ENCODE measurements at places on chromosomes 5 and 9. TPM values are rescaled to one million over a fixed set of nuclear protein-coding genes. Genes with fewer than 3 reads are reported as not detected.
A peak's percentile ranks its signal among the peaks of the same experiment; 100 is the strongest.

SPATA31C1 gene
- not detected for total RNA-seq

PCBD2 gene
- 22.2 TPM for total RNA-seq

FST gene
- 1.1 TPM for total RNA-seq

PCDHGB3 gene
- 0.28 TPM for total RNA-seq

GPX3 gene
- not detected for total RNA-seq

AKNA gene
- total RNA-seq = 204 TPM

CCDC152 gene
- 13.5 TPM for total RNA-seq

EQTN gene
- total RNA-seq = not detected

SLC6A3 gene
- total RNA-seq = not detected

CKMT2 gene
- not detected for total RNA-seq

NACC2 gene
- total RNA-seq = 8.4 TPM

MLANA gene
- not detected for total RNA-seq

CDO1 gene
- 0.42 TPM for total RNA-seq

RUSC2 gene
- total RNA-seq = 3.8 TPM

DNA sequence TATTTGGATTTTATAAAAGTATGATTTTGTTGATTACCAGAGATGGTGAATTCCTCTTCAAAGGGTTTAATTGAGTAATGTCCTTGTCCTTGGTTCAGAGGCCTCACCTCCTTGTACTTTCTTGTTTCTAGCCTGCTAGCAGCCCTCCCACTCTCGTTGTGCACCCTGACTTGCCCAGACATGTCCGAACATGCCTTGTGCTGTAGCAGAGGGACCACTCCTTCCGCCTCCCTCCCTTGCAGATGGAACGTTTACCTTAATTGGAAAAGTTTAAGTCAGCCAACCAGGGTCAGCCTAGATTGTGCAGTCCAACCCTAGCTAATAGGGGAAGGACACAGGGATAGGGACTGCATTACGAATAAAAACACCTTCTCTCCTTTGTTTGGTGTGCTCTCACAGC is 406.9 kb upstream of the NMUR2 start:
- H3K27me3 ChIP-seq = no peaks in the 10 kb centered on the region
- no peak overlapping the region for H3K4me3 ChIP-seq
- no peaks in the 10 kb centered on the region for H3K36me3 ChIP-seq
- H3K27ac ChIP-seq = no peak overlapping the region
- no peak for DNase-seq
- H3K4me1 ChIP-seq = no peaks in the 10 kb centered on the region

DNA sequence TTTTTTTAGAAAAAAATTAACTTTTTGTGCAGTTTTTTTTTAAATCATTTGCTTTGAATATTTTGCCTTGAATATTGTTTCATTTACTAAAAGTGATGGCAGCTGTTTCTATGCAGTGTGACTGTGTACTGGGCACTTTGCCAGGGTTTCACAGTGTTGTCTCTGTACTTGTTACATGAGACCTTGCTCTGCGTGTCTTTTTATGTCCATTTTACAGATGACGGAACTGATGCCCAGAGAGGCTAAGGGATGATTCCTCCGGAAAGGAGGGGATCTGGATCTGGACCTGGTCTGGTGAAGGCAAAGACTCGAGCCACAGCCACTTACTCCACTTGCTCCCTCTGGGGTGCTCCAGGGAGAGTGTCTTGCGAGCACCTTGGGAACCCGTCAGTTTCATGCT is 124.8 kb upstream of the PTCH1 start:
- H3K36me3 ChIP-seq = no peaks in the 10 kb centered on the region
- no peak overlapping the region for H3K27ac ChIP-seq
- peaks cover 7% of the 10 kb centered on the region for H3K4me1 ChIP-seq
- no peak overlapping the region for H3K4me3 ChIP-seq

GRCh38 chr5:91033370-91033769 is 349.7 kb downstream of the ARRDC3 start:
- peaks cover 20% of the 10 kb centered on the region for H3K27me3 ChIP-seq
- H3K36me3 ChIP-seq = no peaks in the 10 kb centered on the region
- DNase-seq = no peak
- H3K27ac ChIP-seq = no peak overlapping the region
- H3K4me3 ChIP-seq = no peak overlapping the region
- no peaks in the 10 kb centered on the region for H3K4me1 ChIP-seq

DNA sequence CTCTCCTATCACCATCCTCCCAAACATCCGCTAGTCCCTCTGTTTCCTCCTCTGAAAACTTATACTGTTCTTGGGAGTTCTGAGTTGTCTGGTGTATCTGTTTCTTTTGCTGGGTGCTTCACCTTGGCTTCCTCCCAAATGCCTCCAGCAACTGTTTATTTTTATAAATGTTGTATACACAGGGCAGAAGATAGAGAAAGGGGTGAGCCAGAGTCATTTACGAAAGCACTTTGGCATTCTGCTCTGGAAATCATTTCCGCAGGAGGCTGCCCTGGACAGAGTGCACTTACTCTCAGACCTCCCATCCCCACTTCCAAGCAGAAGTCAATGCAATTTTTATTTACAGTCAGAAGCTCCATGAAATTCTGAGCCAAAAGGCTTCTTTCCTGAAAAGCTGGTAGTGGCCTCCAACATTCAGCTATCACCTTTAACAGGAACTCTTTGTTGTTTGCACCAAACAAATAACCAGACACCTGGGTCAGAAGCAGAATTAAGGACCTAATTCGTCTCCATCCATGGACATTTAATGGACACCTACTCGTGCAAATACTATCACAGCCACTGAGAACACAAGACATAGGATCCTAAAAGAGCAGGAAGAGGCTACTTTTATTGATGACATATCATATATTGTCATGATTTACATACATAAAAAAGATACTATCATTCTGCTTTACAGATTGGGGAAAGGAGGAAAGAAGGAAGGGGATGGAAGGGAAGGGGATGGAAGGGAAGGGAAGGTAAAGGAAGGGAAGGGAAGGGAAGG is 229.5 kb upstream of the PAPPA start:
- no peak for DNase-seq
- no peaks in the 10 kb centered on the region for H3K36me3 ChIP-seq
- no peak overlapping the region for H3K4me3 ChIP-seq
- no peak overlapping the region for H3K27ac ChIP-seq
- no peaks in the 10 kb centered on the region for H3K27me3 ChIP-seq
- no peaks in the 10 kb centered on the region for H3K4me1 ChIP-seq

- DNase-seq = no peak
- no peak overlapping the region for H3K27ac ChIP-seq
- peaks cover 30% of the 10 kb centered on the region for H3K4me1 ChIP-seq
- no peak overlapping the region for H3K4me3 ChIP-seq
- H3K36me3 ChIP-seq = no peaks in the 10 kb centered on the region
These were observed 13.8 kb downstream of the SLC22A5 start for GRCh38 chr5:132383261-132383660.

DNA sequence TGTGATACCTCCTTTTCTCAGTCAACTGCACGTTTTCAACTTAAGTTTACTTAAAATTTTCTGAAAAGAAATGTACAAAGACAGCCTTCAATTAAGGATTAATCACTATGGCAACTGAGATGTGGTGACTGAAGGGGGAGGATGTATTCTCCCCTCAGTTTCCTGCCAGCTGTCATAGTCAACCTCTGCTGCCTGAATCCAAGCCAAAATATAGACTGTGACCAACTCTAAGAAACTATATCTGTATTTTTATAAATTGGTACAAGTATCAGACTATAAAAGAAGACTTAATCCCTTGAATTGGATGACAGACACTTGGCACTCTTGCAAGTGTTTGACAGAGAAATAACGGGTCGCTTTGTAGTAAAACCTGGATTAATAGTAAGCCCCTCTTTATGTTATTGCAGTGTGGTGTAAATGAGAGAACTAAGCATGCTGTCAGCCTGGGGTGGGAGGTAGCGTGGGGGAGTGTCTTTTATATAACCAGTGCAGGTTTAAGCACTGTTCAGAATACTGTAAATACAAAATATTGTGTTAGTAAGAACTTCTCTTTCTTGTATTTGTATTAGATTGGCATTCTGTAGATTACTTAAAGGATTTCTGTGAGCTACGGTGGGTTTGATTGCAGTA is 106.4 kb downstream of the ERCC6L2 start:
- H3K4me1 ChIP-seq = peaks cover 30% of the 10 kb centered on the region
- H3K36me3 ChIP-seq = peaks cover 9% of the 10 kb centered on the region
- H3K4me3 ChIP-seq = no peak overlapping the region
- no peaks in the 10 kb centered on the region for H3K27me3 ChIP-seq
- peak overlapping the region; percentile 80 for H3K27ac ChIP-seq

DNA sequence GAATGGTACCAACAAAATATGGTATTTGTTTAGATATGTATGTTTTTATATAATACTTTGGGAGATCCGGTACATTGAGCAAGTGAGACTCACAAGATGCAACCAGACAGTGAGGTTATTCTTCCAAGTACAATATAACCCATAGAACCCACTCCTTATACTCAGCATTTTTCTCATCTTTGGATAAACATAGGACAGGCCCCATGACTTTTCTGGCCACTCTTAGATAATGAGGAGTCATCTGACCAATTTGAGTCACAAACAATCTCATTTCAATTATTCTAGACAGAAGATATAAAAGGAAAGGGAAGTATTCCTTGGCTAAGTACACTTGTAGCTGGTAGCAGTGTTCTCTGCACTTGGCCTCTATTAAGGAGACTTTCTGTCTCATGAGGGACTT is 150.2 kb downstream of the SGCD start:
- H3K36me3 ChIP-seq = peaks cover 10% of the 10 kb centered on the region
- peaks cover 14% of the 10 kb centered on the region for H3K27me3 ChIP-seq
- H3K27ac ChIP-seq = peak overlapping the region; percentile 57
- H3K4me3 ChIP-seq = no peak overlapping the region
- peaks cover 23% of the 10 kb centered on the region for H3K4me1 ChIP-seq
- no peak for DNase-seq

GRCh38 chr5:139761501-139761900 is 34.1 kb upstream of the PSD2 start:
- no peak overlapping the region for H3K27ac ChIP-seq
- H3K27me3 ChIP-seq = peaks cover 63% of the 10 kb centered on the region
- no peak overlapping the region for H3K4me3 ChIP-seq
- no peaks in the 10 kb centered on the region for H3K36me3 ChIP-seq
- DNase-seq = no peak
- H3K4me1 ChIP-seq = peaks cover 23% of the 10 kb centered on the region

DNA sequence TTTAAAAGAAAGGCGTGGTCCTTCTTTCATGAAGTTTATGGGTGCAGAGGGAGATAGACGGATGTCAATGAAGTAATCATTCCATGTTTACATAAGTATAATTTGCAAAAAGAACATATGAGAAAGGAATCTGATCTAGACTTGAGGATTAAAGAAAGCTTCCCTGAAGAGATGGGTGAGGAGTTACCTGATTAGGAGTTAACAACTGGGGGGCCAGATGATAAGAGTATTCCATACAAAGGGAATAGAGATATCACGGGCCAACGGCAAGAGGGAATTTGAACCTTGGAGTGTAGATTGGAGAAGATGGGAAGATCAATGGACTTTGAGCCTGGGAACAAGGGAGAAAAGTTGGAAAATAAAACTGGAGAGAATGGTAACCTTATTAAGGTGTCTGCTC is 1959.9 kb upstream of the WWC1 start:
- no peak overlapping the region for H3K27ac ChIP-seq
- H3K36me3 ChIP-seq = peaks cover 1% of the 10 kb centered on the region
- H3K4me3 ChIP-seq = no peak overlapping the region
- no peak for DNase-seq

- H3K4me1 ChIP-seq = peaks cover 54% of the 10 kb centered on the region
- no peaks in the 10 kb centered on the region for H3K27me3 ChIP-seq
- H3K27ac ChIP-seq = peak overlapping the region; percentile 90
- peaks cover 14% of the 10 kb centered on the region for H3K36me3 ChIP-seq
- DNase-seq = peak; percentile 97
- peak overlapping the region; percentile 91 for H3K4me3 ChIP-seq
These were observed 1.3 kb upstream of the EGR1 start for GRCh38 chr5:138464008-138464387.

DNA sequence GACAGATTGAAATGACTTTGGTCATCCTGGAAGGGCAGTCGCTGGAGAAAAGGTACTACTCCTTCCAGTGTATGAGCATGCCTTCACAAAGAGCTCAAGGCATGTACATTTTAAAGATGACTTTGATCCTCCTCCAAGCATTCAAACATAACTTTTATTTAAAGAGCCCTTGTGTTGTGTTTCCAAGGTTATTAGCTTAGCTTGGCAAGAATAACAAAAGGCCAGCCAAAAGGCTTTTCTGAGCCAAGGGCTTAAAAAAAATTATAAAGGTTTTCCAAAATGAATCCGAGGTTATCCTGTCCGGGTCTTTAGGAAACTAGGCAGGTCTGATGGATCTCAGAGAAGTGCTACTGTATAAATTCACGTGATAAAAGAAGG is 71.0 kb upstream of the PLPP6 start:
- H3K27me3 ChIP-seq = no peaks in the 10 kb centered on the region
- no peaks in the 10 kb centered on the region for H3K36me3 ChIP-seq
- H3K4me1 ChIP-seq = peaks cover 11% of the 10 kb centered on the region

GRCh38 chr5:158884827-158885518 is 214.7 kb downstream of the EBF1 start:
- H3K36me3 ChIP-seq = no peaks in the 10 kb centered on the region
- no peak overlapping the region for H3K27ac ChIP-seq
- DNase-seq = no peak
- H3K27me3 ChIP-seq = no peaks in the 10 kb centered on the region
- no peak overlapping the region for H3K4me3 ChIP-seq
- peaks cover 16% of the 10 kb centered on the region for H3K4me1 ChIP-seq

DNA sequence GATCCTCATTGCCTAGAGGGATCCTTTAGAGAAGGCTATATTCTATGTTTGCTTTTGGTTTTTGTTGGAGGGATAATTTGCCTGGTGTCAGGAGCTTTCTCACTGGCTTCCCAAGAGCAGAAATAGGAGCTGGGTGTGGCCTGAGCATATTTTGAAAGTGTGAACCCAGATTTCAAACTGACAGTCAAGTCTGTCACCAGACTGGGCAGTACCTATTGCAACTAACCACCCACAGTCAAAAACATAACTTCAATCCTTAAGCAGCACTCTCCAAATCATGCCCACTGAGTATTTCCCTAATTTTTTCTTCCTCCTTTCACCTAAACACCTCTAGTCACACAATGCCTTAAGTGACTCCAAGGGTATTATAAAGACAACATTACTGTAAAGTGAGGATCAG is 278.4 kb downstream of the EBF1 start:
- peaks cover 8% of the 10 kb centered on the region for H3K36me3 ChIP-seq
- peaks cover 45% of the 10 kb centered on the region for H3K4me1 ChIP-seq
- H3K27ac ChIP-seq = peak overlapping the region; percentile 85
- peaks cover 9% of the 10 kb centered on the region for H3K27me3 ChIP-seq

- no peaks in the 10 kb centered on the region for H3K27me3 ChIP-seq
- peaks cover 8% of the 10 kb centered on the region for H3K4me1 ChIP-seq
- no peak overlapping the region for H3K27ac ChIP-seq
- no peak overlapping the region for H3K4me3 ChIP-seq
These were observed 24.1 kb upstream of the PCSK5 start for GRCh38 chr9:75866273-75866871.

- no peak overlapping the region for H3K4me3 ChIP-seq
- peaks cover 6% of the 10 kb centered on the region for H3K4me1 ChIP-seq
- H3K36me3 ChIP-seq = no peaks in the 10 kb centered on the region
- H3K27ac ChIP-seq = no peak overlapping the region
These were observed 73.8 kb upstream of the IL17B start for GRCh38 chr5:149452665-149453617.

All from activated T-cell treated with anti-CD3 and anti-CD28 coated beads, Interleukin-2, amount 50 U/mL, for 72 hours (primary cell).